HFF-Myc (cell line): ENCODE measurements at places on chromosomes 1 and 21.

- DNase-seq, result no peak
These were observed 2.9 kb upstream of the CAMK1G start for GRCh38 chr1:209580577-209580976.

GRCh38 chr1:40924767-40925166, 54.7 kb upstream of the CTPS1 start:
- no peak for DNase-seq

GRCh38 chr1:19409477-19410341, 75.6 kb downstream of the CAPZB start:
- no peak for DNase-seq

DNA sequence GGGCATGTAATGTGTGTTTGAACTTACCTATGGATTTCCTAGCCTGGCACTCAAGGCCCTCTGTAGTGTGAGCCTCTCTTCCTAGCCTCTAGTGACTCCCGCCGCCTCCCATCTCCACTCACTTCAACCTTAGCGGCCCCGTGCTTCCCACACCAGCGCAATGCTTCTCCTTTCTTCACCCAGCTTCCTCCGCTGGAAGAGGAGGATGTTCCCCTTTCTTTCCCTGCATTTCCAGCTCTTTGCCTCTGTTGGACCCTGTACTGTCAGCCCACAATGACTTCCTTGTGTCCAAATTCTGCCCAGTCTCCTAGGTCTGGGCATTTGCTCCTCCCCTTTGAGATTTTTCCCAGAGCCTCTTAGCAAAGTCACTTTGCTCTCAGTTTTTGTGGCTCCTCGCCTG, 138.1 kb upstream of the IRF2BP2 start:
- DNase-seq, result no peak

DNA sequence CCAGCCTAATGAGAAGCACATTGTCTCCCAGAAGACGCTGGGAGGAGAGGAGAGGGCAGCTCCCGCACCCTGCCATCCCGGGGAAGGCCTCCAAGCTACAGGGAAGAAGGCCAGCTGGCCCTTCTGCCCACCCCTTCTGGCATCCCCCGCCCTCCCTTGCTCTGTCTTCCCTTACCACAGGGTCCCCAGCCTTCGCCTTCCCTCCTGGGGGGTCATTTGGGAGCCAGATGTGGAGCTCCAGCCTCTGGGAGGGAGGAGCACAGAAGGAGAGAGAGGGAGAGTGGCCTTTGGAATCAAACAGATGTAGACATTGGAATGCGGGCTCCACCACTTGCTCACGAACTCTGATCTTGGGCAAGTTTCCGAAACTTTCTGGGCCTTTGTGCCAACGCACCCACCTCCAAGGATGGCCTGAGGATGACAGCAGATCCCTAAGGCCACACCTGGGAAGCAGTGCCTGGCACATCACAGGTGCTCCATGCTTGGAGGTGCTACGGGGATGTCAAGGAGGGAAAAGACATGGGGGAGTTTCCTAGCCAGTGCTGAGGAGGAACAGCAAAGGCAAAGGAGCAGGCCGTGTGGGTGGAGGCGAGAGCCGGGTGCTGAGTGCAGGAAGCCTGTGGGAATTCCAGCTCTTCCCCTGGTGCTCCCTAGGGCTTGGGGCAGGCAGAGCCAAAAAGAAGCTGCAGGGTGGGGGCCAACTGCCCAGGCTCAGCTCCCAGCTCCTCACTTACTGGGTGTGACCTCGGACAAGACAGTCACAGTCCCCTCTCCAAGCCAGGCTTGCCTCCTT, 23.1 kb upstream of the RSPO1 start:
- no peak for DNase-seq

DNA sequence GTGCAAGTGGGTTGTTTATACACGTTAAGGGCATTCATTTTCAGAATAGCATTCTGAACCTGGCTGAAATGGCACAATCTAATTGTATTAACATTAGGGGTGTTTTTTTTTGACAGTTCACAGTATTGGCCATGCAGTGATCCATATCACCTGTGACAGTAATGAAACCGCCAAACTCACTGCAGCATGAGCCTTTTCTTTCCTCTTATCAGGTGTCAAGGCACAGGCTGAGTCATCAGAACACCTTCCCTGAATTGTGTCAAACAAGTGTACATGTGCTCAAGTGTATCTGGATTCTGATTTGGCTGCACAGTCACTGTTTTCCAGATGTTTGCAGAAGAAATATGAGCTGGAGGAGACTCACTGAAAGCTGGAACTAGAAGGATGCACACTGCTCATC, 47.7 kb upstream of the C8B start:
- DNase-seq, result no peak

- DNase-seq, result no peak
These were observed 1.1 kb upstream of the GNG12 start for GRCh38 chr1:67834246-67834877.

- no peak for DNase-seq
These were observed 16.2 kb upstream of the MYBPHL start for GRCh38 chr1:109322974-109323373.

DNA sequence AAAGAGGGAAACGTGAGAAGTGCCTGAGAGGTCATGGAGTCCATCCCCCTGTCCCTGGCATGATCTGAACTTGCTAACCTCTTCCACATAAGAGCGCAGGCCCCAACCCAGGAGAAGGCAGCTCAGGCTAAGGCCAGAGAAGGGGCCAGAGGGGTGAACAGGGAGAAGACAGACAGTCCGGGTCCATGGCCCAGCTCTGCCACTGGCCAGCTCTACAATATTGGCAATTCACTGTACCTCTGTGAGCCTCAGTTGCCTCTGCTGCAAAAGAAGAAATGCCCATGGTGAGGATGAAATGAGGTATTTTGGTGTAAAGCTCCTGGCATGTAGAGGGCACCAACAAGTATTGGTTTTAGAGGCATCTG, 72.3 kb downstream of the CAMK2N1 start:
- no peak for DNase-seq

DNA sequence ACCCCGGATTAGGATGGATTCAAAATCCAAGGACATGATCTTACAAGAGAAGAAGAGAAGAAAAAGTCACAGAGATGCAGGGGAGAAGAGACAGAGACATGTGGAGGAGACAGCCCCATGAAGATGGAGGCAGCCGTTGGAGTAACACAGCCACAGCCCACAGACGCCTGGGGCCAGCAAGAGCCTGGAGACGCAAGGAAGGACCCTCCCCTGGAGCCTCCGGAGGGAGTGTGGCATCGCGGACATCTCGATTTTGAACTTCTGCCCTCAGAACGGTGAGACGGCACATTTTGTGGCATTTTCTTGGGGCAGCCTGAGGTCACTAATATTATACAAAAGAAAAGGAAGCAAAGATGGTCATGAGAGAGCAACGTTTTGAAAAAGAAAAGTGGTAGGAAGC, 28.8 kb downstream of the ABCG1 start:
- DNase-seq, result no peak

- no peak for DNase-seq
These were observed 11.4 kb downstream of the FLG2 start for GRCh38 chr1:152348447-152348846.

DNA sequence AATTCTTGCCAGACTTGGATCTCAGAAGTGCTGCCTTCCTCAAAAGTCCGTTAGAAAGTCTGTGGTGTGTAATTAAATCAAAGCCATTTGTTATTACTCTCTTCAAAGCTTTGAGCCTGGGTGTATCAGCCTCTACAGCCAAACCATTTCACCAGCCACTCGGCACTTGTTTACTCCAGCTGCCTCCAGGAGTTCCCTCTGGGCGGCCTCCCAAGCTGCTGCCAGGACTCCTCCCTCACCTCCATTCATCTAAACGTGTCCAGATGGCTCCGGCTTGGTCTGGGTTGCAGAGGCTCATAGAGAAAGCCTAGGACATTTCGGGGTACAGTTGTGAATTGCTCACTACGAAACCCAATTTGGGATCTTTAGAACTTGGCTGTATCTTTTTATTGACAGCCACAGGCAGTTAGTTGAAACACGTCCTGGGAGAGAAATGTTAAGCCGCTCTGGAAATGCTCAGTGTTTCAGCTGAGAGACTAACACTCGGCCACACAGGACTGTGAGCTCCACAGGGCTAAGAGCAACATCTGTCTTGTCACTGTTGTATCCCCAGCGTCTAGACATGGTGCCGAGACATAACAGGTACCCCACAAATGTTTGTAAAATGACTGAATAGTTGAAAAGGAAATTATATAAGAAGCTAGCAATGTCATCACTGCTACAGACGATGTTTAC, 116.9 kb upstream of the NGF start:
- DNase-seq, result peak; percentile 43

- peak; percentile 95 for DNase-seq
These were observed 17.6 kb downstream of the GALNT2 start for GRCh38 chr1:230084408-230085177.

DNA sequence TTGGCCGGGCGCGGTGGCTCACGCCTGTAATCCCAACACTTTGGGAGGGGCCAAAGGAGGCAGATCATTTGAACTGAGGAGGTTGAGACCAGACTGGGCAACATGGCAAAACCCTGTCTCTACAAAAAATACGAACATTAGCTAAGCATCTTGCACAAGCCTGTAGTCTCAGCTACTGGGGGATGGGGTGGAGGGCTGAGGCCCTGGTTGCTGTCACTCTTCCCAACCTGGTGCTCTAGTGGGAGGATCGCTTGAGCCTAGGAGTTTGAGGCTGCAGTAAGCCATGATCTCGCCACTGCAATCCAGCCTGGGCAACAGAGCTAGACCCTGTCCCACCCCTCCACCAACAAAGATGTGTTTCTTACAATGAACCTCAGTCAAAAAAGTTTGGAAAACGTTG, 2.8 kb downstream of the PHGDH start:
- DNase-seq, result no peak

DNA sequence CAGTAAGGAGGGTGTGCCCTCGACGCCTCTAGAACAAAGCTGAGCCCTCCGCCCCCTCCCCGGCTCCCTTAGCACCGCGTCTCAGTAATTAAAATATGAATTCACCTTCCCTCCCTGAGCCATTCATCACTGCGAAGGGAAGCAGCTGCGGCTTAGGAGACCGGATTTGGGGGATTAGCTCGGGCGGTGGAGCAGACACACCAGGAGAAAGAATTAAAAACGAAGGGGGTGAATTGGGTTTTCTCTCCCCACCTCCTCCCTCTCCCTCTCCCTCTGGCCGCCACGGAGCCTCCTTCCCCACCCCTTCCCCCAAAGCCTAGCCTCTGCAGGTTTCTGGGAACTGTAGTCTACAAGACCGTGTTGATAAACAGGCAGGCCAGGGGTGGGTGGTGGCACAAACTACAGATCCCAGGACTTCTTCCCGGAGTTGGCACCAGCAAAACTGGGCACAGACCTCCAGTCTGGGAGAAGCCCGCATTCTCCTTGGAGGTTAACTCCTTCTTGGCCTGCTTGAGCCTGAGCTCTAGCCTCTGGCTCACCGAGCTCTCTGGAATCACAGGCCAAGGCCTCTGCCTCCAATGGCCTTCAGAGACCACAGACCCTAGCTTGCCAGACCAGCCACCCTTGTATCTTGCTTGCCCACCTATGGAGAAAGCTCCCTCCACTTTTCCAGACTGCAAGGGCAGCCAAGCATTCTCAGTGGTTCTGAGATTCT, 10.8 kb downstream of the BLACAT1 start:
- no peak for DNase-seq

GRCh38 chr1:215539803-215540570, 27.1 kb upstream of the KCTD3 start:
- peak; percentile 32 for DNase-seq

GRCh38 chr1:216600730-216601609, 122.3 kb downstream of the ESRRG start:
- DNase-seq, result peak; percentile 38

- DNase-seq, result no peak
These were observed 387.8 kb upstream of the CHRM3 start for GRCh38 chr1:238998577-238998976.

- DNase-seq, result peak; percentile 71
These were observed 3.0 kb downstream of the VAMP4 start for GRCh38 chr1:171738911-171739310.

DNA sequence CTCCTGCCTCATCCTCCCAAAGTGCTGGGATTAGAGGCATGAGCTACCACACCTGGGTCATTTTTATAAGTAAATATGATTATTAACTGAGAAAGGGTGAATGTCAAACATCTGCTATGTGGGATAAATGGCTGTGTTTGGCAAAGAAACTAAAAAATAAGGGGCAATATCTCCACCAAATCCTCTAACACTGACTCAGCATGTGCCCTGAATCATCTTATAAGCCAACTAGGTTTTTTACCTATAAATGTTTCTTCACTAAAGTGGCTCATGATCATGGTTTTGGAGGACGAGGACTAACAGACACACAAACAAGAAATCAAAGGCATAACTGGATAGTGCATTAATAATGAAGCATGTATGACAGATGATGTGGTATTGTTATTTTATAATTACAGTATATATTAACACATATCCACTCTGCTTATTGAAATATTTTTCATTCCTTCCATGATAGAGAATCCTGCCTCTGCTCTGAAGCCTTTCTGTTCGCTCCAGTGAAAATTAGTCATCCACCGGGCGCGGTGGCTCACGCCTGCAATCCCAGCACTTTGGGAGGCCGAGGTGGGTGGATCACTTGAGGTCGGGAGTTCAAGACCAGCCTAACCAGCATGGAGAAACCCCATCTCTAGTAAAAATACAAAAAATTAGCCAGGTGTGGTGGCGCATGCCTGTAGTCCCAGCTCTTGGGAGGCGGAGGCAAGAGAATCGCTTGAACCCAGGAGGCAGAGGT, 11.7 kb upstream of the ARHGAP29 start:
- no peak for DNase-seq

DNA sequence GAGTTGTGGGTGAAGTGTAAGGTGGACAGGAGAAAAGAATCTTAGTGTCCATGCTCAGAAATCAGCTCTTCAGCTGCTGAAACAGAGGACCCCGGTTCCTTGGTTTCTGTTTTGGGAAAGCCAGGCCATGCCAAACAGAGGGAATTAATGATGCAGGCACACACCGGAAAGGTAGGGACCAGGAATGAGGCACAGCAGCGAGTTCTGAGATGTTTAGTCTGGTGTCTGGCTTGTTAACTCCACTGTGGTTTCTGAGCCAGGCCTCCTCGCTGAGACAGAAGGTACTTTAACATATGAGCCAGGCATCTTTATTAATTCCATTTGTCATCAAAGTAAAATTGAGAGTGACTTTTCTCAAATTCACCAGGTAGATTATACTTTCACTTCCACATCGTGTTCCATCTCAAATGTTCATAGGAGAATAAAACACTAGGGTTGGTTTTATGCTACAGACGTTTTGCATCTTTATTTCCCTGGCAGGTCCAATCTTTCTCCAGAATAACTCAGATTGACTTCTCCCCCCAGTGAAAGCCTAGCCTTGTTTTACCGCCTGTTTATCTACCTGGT, 23.5 kb downstream of the LRRC8D start:
- DNase-seq, result no peak

GRCh38 chr1:84116558-84116957, 27.5 kb upstream of the PRKACB start:
- no peak for DNase-seq

- DNase-seq, result no peak
These were observed 72.2 kb upstream of the CDC42BPA start for GRCh38 chr1:227390525-227390924.
